ENCODE measurements at places on chromosomes 16 and 17.

GRCh38 chr17:79750650-79751545 is 20.2 kb downstream of the ENPP7 start:
- DNase-seq: no peak

- no peak for DNase-seq
Measured at GRCh38 chr17:67456889-67457288, 79.8 kb downstream of the PITPNC1 start.

GRCh38 chr17:33324736-33325135 is 31.6 kb upstream of the ASIC2 start:
- DNase-seq: no peak

- DNase-seq: no peak
Measured at GRCh38 chr17:64765191-64765889, 103.2 kb upstream of the SMURF2 start.

DNA sequence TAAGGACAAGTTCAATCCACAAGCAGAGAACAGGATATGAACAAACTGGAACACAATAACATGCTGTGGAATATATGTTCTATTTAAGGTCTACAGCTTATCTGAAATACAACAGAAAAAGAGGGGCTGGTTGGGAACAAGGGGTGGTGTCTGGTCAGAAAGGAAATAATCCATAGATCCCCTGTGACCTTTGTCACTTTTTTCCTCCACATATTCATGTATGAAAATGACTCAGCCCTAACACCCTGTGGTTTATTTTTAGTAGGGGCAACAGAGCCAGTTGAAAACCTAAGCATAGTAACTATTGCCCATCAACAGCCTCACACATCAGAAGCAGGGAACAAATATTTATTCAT is 12.3 kb upstream of the SPAG9 start:
- no peak for DNase-seq
